Hematopoietic multipotent progenitor cell treated with erythropoietin and hydrocortisone succinate and interleukin-3 and kit ligand, for 8 days (in vitro differentiated cells): ENCODE measurements at places on chromosomes 13 and 19.
A peak's percentile ranks its signal among the peaks of the same experiment; 100 is the strongest.

DNA sequence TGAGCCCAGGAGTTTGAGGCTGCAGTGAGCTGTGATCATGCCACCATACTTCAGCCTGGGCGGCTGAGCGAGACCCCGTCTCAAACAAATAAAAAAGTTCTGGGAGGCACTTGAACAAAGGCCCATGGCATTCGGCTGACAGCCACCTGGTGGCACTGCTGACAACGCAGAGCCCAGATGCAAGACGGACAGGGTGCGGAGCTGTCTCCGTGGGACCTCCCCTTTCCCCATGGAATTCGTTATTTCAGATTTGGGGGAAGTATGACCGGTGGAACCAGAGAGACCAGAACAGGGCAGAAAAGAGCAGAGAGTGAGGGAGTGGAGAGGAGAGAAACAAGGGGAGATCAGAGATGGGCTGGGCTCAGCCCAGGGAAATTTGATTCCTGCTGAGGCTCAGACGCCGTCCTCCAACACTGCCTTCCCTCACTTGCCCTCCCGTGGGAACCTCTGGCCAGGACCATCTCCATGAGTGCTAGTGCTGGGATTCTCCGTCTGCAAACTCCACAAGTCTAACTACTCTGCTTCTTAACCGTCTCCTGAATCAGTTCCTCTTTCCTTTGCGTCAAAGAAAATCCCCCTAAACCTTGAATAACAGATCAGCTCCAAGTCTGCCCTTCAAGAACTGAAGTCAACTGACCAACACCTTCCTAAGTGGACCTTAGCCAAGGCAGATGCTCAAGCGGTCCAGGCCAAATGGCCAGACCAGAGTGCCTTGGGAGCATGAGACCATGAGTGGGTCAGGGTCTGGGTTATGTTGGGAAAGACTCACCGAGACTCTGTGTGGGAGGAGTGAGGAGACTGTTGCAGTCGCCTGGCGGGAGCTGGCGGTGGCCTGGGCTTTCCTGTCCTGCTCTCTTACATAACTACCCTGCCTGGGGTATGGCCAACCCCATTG is 11.9 kb upstream of the ATF5 start:
- no peak for DNase-seq

DNA sequence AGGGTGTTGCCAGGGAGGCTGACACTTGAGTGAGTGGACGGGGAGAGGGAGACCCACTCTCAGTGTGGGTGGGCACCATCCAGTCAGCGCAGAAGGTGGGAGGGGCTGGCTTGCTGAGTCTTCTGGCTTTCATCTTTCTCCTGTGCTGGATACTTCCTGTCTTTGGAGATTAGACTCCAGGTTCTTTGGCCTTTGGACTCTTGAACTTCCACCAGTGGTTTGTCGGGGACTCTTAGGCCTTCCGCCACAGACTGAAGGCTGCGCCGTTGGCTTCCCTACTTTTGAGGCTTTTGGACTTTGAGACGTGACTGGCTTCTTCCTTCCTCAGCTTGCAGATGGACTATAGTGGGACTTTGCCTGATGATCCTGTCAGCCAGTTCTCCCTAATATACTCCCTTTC is 4.3 kb upstream of the LENG8 start:
- DNase-seq: no peak

DNA sequence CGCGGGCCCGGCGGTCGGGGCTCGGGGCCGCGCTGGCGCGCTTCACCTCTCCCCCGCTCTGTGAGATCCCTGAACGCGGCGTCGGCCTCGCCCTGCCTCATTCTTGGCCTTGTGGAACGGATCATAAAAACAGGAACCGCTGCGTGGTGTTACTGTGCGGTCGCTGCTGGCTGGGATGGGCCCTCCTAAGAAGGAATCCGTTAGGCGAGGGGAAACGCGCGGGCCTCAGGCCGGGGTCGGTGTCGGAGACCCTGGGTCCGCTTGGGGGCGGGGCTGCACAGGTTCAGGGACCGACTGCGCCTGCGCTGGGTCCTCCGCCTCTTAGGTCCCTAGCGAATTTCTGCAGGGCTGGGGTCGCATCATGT is 381 bp downstream of the CKAP2 start:
- DNase-seq: peak; percentile 77

- DNase-seq: peak; percentile 84
Observed at GRCh38 chr13:40895227-40896184, 106.1 kb downstream of the SLC25A15 start.

DNA sequence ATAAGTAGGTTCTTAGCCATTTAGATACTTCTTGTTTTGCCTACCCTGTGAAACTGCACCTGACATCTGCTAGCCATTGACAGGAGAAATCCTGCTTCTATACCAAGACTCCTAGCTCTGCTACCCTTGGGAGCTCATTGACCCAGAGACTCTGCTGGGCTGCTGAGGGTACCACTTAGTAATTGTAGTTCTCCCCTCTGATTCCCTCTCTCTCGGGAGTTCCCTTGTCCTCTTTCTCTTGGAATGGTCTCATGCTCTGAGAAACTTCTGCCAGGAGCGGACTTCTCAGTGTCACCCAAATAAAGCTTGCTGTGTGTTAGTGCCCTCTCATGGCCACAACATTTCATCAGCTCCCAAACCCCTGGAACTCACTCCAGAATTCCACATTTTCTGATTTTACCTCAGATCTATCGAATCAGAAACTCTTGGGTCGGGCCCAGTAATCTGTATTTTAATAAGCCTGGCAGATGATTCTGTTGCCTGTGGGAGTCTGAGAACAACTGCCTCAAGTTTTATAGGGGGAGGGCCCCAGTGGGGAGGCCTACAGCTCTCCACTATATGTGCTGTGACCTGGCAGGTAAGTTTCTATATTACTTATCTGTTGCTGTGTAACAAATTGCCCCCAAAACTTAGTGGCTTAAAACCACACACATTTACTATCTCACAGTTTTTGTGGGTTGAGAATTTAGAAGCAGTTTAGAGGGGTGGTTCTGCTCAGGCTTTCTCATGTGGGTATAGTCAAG is 221.1 kb downstream of the TDRD3 start:
- no peak for DNase-seq

DNA sequence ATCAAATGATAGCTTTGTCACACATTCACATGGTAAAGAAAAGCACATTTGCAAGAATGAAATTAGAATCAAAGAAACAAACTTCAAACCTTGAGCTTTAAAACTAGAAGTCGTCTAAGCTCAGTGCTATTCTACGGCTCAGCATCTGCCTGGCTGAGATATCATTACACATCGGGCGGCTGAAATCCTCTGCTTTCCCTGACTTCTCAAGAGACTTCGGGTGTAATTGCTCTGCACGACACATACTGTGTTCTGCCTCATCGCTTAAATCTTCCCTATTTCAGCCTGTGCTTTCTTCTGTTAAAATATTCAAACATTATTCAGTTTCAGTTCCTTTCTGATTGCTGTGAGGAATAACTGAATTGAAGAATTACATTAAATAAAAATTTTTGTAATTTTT is 265.3 kb downstream of the NALCN start:
- DNase-seq: no peak

DNA sequence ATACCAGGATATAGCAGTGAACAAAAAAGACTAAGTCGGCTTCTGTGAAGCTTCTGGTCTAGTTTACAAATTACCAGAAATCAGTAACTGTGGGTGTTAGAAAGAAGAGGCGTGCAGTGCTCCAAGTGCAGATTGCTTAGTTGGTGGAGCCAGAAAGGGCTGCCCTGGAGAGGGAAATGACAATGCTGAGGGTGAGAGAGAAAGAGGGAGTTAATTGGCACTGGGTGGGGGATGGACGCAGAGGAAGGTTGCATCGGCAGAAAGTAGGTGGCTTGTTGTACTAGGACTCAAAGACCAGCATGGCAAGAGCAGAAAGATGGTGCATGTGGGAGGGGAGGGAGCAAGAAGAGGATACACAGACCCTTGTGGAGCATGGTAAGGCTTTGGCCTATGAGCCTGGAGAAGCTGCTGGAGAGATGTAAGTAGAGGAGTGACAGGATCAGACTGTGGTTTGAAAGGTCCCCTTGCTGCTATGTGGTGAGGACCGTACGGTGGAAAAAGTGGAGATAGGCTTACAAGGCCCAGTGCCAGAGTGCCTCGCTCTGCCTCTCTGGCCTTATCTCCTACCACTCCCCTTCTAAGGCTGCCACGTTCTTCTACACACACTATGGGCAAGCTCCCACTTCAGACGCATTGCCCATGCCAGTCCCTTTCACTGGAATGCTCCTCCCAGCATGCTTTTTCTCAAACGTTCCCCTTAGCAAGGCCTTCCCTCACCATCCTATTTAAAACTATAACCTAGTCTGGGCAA is 13.5 kb downstream of the SMG9 start:
- DNase-seq: peak; percentile 89

- DNase-seq: no peak
Observed at GRCh38 chr13:20984879-20985278, 76.5 kb downstream of the LATS2 start.

GRCh38 chr19:33687481-33688170 is 65.9 kb downstream of the CHST8 start:
- no peak for DNase-seq

GRCh38 chr19:57583104-57583520 is 833 bp upstream of the ZIK1 start:
- DNase-seq: no peak
